CD4-positive, alpha-beta memory T cell (primary cell): ENCODE measurements at places on chromosomes 7 and 10. TPM values are rescaled to one million over a fixed set of nuclear protein-coding genes. Genes with fewer than 3 reads are reported as not detected.

DNA sequence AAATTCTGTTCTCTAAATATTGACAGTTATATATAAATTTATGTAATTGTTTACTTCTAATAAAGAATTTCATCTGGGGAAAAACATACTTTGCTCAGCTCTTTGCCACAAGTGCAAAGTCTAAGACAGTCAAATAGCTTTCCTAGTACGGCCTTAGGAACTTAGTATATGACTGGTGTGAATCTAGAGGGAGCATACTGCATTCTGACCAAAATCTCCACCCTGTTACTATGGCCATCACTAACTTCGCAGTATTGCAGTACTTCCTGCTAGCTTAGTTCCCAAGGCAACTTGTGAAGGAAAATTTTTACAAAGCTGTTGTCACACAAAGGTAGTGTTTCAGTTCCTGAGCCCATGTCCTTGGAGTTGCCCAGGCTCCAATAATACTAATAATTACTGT lies 181.5 kb downstream of the CFTR start:
- H3K27me3 ChIP-seq: no peaks in the 10 kb centered on the region
- no peak overlapping the region for H3K4me3 ChIP-seq
- no peak for DNase-seq
- H3K27ac ChIP-seq: no peak overlapping the region
- no peaks in the 10 kb centered on the region for H3K36me3 ChIP-seq

DNA sequence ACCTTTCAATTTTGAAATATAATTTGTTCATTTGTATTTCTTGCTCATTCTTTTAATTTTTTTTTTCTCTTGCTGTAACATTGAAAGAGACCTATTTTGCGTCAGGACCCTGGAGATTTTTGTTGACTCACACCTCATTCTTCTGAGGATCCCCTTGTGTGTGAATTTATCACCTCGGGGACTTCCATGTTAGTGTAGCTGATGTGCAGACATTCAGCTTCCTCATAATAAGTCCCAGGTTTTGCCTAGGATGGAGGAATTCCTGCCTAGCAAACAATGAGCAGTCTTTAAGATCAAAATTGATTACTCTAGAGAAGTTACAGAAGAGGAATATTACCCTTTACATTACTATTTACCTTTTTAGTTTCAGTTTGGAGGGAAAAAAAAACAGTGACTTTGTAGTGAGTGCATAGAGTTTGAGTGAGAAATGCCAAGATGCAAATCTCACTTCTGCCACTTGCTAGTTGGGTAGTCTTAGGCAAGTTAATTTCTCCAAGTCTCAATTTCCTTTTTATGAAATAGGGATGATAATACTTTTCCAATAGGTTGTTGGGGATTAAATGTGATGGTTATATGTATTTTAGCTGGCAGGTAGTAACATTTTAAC lies 14.3 kb downstream of the TES start:
- no peak overlapping the region for H3K27ac ChIP-seq
- no peaks in the 10 kb centered on the region for H3K36me3 ChIP-seq
- H3K4me1 ChIP-seq: peaks cover 93% of the 10 kb centered on the region
- H3K27me3 ChIP-seq: no peaks in the 10 kb centered on the region
- DNase-seq: no peak
- no peak overlapping the region for H3K4me3 ChIP-seq

C10orf53 gene
- not detected for total RNA-seq

COL26A1 gene
- not detected for total RNA-seq
